Stimulated activated CD4-positive, alpha-beta T cell treated with anti-CD3 and anti-CD28 coated beads, Interleukin-15, amount 100 ng/mL, for 24 hours (primary cell): ENCODE measurements at places on chromosomes 4 and X.

GRCh38 chr4:188941524-188942119 lies 802.4 kb downstream of the TRIML1 start:
- DNase-seq: no peak

DNA sequence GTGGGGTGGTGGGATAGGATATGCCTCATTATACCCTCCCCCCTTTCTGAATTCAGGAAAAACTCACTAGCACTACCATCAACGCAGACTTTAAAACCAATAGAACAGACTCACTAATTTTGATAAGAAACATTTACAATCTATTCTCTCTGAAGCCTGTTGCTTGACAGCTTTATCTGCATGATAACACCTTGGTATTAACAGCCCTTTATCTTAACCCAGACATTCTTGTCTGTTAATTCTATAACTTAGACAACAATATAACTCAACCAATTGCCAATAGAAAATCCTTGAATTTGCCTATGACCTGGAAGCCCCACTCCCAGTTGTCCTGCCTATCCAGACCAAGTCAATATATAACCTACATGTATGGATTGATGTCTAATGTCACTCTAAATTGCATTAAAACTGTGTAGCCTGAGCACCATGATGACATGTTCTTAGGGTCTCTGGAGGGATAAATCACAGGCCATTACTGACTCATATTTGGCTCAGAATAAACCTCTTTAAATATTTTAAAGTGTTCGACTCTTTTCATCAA lies 1.5 kb upstream of the UGT2A3 start:
- DNase-seq: no peak

DNA sequence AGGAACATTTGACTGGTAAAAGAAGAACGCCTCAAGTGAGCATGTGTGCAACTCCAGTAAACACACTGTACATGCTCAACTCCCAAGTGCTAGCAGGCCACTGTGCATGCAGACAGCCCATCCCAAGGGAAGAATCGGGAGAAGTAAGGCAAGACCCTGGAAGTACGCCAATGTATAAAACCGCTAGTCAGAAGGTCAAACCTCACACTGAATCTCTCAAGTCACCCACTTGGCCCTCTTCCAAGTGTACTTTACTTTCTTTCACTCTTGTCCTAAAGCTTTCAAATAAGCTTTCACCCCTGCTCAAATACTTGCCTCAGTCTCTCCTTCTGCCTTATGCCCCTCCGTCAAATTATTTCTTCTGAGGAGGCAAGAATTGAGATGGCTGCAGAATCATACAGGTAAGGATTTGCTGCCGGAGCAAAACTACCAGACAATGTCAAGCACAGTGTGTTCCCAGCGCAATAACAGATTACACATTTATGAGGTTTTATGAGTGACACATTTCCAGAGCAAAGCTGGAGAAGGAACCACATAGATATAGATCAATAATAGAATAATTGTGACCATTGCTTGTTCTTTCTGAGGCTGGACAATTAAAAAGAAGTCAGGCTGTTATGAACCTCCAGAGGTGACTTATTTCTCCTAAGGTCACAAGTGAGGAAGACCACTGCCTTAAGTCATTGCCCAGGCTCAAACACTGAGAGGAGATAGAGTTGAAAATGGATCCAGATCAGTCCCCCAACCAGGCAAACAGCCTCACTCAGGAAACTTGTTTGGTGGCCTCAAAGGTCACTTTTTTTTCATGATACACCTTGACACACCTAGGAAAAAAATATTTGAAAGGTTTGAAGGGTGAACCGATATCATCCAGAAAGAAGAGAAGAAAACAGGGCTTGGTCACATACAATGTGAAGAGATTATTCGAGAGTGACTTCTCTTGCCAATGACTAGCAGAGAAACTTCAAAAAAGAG lies 26.3 kb downstream of the CXCL1 start:
- DNase-seq: no peak

DNA sequence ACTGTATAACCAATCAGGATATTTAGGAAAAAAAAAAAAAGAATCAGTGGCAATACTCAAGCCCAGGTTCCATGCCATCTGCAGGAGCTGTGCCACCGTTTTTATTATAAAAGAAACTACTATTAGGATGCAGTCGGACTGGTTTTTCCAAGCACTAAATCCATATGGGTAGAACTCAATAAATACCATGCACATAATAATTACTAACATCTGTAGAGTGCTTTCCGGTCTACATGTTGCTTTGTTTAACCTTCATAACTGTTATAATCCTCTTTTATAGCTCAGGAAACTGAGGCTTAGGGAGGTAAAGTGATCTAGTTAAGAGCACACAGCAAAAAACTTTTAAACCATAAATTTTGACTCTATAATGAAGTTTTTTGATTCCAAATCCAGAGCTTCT lies 24.0 kb downstream of the ARSJ start:
- DNase-seq: no peak

GRCh38 chr4:81651243-81651899 lies 179.7 kb upstream of the RASGEF1B start:
- DNase-seq: peak; percentile 23

GRCh38 chr4:92304606-92305005 lies 840 bp downstream of the GRID2 start:
- DNase-seq: no peak

- no peak for DNase-seq
Observed at GRCh38 chr4:92368653-92369052, 64.9 kb downstream of the GRID2 start.

GRCh38 chr4:29708473-29708872 lies 1011.7 kb upstream of the PCDH7 start:
- DNase-seq: no peak

DNA sequence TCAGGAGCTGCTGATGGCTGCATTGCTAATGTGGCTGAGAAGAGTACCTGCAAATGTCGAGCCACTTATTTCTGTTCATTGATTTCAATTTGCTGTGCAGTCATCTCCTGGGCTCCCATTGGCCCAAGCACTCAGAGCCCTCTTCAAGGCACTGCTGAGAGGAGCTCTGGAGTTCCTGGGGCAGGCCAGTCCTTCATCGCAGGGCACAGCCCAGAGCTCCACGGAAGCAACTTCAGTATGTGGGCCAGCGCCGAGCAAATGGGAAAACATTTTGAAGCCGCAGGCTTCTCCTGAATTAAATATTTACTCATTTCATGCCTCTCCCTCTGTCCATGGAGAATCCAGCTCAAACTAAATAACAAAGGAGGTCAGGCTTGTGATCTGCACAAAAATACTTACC lies 383.3 kb downstream of the BCOR start:
- DNase-seq: no peak

GRCh38 chrX:55796496-55796895 lies 78.9 kb downstream of the RRAGB start:
- DNase-seq: no peak

DNA sequence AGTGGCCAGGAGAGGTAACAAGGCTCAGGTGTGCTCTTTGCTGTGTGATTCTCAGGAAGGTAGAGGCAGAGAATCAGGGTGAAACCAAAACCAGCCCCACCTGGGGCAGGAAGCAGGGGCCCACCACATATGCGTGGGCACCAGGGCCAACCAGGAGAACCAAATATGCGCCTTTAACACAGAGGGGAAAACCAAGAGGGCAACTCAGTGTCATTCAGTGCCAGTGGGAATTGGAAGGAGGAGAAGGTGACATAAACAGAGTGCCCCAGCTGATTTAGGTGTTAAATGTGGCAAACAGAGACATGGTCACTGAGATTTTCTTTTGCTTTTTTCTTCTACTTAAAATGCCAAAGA lies 106.8 kb upstream of the MAMLD1 start:
- DNase-seq: no peak

DNA sequence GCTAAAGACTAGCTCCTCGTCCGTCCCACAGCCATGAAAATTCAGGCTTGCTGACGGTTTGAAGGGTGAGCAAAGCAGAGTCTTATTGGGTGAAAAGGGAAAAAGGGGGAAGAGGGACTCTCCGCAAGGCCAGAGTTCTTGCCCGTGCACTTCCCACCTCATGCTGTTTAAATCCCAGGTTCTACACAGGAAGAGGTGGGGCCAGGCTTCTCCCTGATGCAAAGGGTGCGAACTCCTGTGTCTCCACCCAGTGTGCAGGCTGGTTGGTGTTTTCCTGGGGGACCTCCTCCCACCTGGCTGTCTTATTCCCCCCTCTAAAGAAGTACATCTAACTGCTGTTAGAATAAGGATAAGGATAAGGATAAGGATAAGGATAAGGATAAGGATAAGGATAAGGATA lies 18.0 kb upstream of the LANCL3 start:
- no peak for DNase-seq

- no peak for DNase-seq
Observed at GRCh38 chr4:158869761-158870160, 100.9 kb downstream of the FNIP2 start.

DNA sequence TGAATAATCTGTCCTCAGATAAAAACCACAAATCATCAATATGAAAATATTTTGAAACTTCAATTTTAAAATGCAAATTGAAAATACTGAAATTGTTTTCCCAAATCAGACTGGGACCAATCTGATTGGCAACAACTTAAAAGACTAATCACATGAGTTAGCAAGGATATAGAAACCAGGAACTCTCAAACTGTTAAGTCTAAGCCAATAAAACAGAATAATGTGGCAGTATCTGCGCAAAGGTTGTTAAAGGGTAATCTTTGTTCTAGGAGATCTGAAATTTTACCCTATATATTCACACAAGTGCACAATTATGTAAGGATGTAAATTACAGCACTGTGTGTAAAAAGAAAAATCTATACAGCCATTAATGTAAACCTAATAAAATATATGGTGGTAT lies 29.7 kb downstream of the EIF4E start:
- no peak for DNase-seq

- DNase-seq: peak; percentile 80
Observed at GRCh38 chrX:15493118-15493962, at the start of gene PIR. TSS of gene PIR (minus strand) at chrX:15493333. CDS start at chrX:15491257, 2,076 bp downstream.

GRCh38 chrX:40240844-40241243 lies 143.1 kb upstream of the BCOR start:
- no peak for DNase-seq

DNA sequence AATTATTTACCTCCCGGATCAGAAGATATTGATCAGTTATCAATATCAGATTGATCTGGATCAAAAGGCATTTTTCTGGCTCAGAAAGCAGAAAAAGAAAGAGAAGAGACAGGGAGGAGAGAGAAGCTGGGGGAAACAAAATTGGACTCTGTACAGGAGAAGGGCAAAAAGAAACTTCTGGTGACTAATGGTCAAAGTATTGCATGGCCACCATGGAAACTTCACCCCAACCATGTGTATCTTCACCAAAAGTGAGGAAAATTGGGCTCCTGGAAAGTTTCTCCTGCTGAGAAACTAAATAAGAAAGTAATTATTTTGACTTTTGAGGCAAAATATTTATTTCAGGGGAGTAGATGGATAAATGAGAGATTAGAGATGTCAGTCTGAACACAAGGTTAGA lies 33.9 kb downstream of the RNF150 start:
- no peak for DNase-seq

- no peak for DNase-seq
Observed at GRCh38 chr4:60133375-60133774, 1066.8 kb upstream of the ADGRL3 start.

GRCh38 chr4:177478496-177478895 lies 36.3 kb upstream of the AGA start:
- no peak for DNase-seq

- DNase-seq: no peak
Observed at GRCh38 chrX:68872171-68872570, 43.4 kb downstream of the EFNB1 start.

- no peak for DNase-seq
Observed at GRCh38 chrX:68942104-68942503, 113.3 kb downstream of the EFNB1 start.

GRCh38 chr4:101823864-101824263 lies 33.3 kb downstream of the BANK1 start:
- DNase-seq: no peak

DNA sequence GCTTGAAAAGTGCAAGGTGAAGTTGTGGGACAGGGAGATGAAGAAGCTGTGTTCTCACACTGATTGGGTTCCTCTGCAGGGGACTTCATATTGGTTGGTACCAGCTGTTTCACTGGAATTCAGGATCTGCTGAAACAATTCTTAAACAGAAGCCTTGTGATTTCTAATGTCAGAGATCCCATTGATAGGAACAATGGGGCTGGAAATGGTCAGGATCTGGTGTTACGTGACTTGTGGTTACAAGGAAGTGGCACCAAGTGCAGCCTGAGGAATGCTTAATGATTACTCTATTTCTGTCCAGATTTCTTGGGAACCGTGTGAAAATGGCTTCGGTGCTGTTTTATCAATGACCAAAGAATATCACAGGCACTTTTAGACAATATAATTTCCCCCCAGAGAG lies 68.1 kb downstream of the MOSPD2 start:
- no peak for DNase-seq

GRCh38 chr4:153296040-153296823 lies 48.3 kb upstream of the MND1 start:
- DNase-seq: no peak

DNA sequence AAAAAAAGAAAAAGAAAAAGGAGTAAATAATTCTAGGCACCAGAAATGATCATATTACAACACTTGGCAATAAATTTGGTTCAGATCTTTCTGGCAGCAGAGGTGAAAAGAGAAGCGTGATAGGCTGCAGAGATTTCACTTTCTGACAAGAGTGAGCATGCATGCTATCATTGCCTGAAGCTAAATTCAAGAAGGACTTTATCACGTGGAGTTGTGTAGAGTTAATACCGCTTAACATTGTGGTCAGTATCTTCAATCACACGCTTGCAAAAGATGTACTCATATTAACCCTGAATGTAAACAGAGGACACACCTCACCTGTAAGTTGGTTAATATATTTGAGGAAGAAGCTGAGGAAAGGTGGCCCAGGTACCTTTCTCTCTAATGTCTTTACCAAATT lies 31.4 kb upstream of the RBPJ start:
- DNase-seq: no peak

DNA sequence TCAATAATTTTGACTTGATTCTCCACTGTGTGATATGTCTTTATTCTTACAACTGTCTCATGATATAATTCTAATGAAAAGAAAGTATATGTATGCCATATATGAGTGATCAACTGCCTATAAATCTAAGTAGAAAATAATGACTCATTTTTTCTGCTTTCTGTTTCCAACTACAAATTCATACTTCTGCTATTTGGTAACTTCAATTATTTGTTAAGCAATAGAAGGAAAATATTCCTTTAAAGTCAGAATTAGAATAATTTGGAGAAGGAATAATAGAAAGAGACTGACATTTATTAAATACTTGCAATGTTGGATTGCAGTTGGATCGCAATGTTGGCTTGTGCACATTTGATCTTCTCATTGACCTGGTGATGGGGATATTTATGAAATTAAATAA lies 204.2 kb upstream of the PACRGL start:
- no peak for DNase-seq

DNA sequence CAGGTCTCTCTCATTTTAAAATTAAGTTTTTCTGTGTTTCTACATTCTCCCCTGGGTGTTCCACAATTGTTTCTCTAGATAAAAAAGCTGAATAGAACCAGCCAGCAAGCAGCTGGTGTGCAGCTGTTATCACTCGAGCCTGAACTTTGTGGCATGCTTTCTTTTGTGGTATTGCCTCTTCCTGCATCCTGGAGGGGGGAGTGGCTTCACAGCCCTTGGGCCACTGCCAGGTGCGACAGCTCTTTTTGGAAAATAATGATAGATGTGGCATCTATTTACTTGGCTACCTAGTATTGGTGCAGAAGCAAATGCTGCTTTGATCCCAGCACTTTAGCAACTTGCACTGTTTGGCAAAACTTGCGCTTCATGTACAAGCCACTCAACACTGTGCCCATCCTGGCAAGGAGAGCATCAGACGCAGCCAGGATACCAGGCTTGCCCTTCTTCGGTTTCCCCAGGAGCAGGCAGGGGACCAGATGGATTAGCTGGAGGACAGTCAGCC lies 69.4 kb downstream of the HMGB2 start:
- DNase-seq: peak; percentile 38

- DNase-seq: no peak
Observed at GRCh38 chr4:99210789-99211188, 8.3 kb downstream of the ADH6 start.

GRCh38 chrX:36198575-36198974 lies 279.0 kb downstream of the CFAP47 start:
- no peak for DNase-seq
